ENCODE measurements at places on chromosomes 7 and 10. TPM values are rescaled to one million over a fixed set of nuclear protein-coding genes. Genes with fewer than 3 reads are reported as not detected.

DDC gene
- 32.0 TPM for total RNA-seq

TMEM196 gene
- total RNA-seq: not detected

LDB3 gene
- total RNA-seq: 64.6 TPM

MYH16 gene
- total RNA-seq: 0.06 TPM

FBXO24 gene
- 0.82 TPM for total RNA-seq

SHTN1 gene
- 5.3 TPM for total RNA-seq

ZNF365 gene
- total RNA-seq: 0.35 TPM

PPP3CB gene
- 57.5 TPM for total RNA-seq

C10orf105 gene
- total RNA-seq: 0.06 TPM

DENND2A gene
- 32.6 TPM for total RNA-seq

SYT15 gene
- total RNA-seq: 2.7 TPM

SPDYE16 gene
- total RNA-seq: 0.53 TPM

CNTNAP2 gene
- total RNA-seq: 41.5 TPM

KCNH2 gene
- total RNA-seq: 14.4 TPM

MRLN gene
- 26.3 TPM for total RNA-seq

EBLN1 gene
- total RNA-seq: not detected

GRM3 gene
- 0.18 TPM for total RNA-seq

OLAH gene
- total RNA-seq: 0.23 TPM

GPRIN2 gene
- 8.2 TPM for total RNA-seq

CALY gene
- total RNA-seq: not detected

AGR2 gene
- total RNA-seq: 26.9 TPM

MINDY4 gene
- 13.2 TPM for total RNA-seq

CASTOR2 gene
- total RNA-seq: 24.0 TPM

PRLHR gene
- total RNA-seq: not detected

NPFFR1 gene
- total RNA-seq: 0.06 TPM

SEMA3D gene
- 26.0 TPM for total RNA-seq

PVRIG gene
- total RNA-seq: not detected
